Left lobe of liver (tissue), 2 donors: ENCODE measurements at places on chromosomes 3 and 15. TPM values are rescaled to one million over a fixed set of nuclear protein-coding genes. Genes with fewer than 3 reads are reported as not detected.

The PLA2G4D gene
- total RNA-seq, result not detected

The TRPM1 gene
- 0.10 TPM for total RNA-seq

The GRIP2 gene
- 0.40 TPM for total RNA-seq

The HRH1 gene
- 0.50 TPM for total RNA-seq

The GOLGA8J gene
- 0.10 TPM for total RNA-seq

The TLR9 gene
- total RNA-seq, result not detected

The STAB1 gene
- 71.5 TPM for total RNA-seq

The DPPA2 gene
- total RNA-seq, result not detected

The RHOV gene
- not detected for total RNA-seq

The STRIT1 gene
- not detected for total RNA-seq

The ACKR2 gene
- 17.6 TPM for total RNA-seq

The OXTR gene
- total RNA-seq, result 0.05 TPM

The LHFPL4 gene
- total RNA-seq, result 0.28 TPM

The RAB27A gene
- total RNA-seq, result 16.7 TPM

The CTXND1 gene
- total RNA-seq, result 4.5 TPM

The HEG1 gene
- total RNA-seq, result 5.4 TPM

DNA sequence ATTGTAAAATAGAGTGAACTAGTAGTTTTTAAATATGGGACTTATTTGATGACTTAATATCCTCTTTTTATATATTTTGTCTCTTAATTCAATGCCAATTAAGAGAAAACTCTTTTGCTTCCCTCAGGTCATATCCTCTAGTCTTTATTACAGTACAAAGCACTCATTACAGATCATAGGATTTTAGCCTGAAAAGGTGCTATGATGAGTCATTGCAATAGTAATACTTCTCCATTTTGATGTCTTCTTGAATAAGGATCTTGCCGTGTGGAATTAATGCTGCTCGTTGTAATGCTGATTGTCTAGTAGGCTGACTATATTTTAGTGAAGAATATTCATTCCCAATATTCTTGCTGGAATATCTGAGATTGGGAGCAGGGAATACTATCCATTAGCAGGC lies 612.2 kb upstream of the GOLIM4 start:
- DNase-seq, result no peak

- DNase-seq, result peak; percentile 69
Observed at GRCh38 chr15:79811406-79812405, 85.1 kb downstream of the MTHFS start.

- no peak for DNase-seq
Observed at GRCh38 chr3:98343647-98344507, 9.8 kb upstream of the OR5K4 start.

DNA sequence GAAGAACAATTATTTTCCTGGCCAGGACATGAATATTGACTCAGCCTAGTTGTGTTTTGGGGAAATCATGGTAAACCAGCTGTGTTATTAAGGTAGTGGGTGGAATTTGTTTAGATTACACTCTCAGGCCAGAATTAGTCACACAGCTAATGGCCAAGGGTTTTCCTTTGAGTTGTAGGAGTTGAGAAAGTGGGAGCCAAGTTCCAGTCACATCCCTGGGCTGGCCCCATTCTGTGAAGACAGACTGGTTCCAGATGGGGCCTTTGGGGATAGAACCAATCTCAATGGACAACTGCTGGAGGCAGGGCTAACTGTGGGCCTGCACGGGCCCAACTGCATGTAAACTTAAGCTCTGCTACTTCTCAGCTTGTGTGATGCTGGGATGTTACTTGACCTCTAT lies 1.4 kb upstream of the RASL12 start:
- DNase-seq, result no peak

GRCh38 chr15:80068578-80068977 lies 9.1 kb downstream of the ZFAND6 start:
- DNase-seq, result no peak

DNA sequence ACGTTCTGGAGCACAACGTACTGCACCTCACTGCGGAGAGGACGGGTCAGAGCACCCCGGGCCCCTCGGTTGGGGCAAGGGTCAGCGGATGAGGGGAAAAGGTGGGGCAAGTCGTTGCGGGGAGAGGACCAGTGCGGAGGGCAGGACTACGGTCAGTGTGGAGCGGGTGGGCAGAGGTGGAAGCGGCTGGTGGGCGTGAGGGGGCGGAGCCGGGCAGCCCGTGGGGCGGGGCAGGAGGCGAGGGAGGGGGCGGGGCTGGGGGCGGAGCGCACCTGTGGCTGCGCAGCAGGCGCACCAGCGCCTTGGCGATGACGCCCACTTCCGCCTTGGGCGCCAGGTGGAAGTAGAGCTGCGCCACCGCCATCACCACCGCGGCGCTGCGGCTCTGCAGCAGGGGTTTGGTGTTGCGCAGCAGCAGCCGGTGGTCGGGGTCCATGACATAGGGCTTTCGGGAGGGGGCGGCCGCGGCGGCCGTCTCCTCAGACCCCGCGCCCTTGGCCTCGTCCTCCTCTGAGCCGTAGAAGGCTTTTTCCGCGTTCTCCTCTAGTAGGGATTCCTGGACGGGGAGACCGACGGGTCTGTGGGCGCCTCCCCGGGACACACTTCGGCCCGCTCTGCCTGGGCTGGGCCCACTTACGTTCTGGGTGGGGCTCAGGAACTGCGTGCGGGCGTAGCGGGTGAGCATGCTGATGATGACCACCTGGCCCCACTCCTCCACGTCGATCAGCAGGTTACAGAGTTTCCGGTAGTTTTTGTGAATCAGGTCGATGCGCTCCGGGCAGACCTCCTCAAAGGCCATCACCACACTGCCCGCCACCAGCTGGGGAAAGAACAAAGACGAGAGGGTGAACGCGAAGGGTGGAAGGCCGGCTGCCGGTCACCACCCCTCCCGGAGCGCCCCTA lies 29.2 kb downstream of the AP3B2 start:
- no peak for DNase-seq

- DNase-seq, result no peak
Observed at GRCh38 chr3:33016846-33017405, 65.5 kb downstream of the CCR4 start.

- DNase-seq, result no peak
Observed at GRCh38 chr15:92611150-92611549, 44.4 kb downstream of the FAM174B start.

GRCh38 chr15:91521996-91522395 lies 331.5 kb upstream of the SLCO3A1 start:
- no peak for DNase-seq

GRCh38 chr3:117118604-117119003 lies 409.0 kb downstream of the TUSC7 start:
- DNase-seq, result no peak

DNA sequence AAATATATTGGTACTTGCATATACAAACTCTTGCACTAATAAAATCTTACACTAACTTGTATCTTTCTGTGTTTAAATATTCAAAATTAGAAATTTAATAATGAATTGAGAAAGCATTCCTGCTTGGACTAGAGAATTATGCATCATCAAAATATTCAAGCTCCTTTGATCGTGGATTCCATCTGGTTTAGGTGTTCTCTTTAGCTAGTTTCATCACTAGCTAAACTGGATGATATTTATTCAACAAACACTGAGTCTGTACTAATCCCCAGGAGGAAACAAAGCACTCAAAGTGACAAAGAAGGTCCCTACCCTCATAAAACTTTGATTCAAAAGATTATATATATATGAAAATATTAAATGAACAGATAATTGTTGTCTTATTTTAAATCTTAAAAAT lies 1360.9 kb upstream of the ALCAM start:
- no peak for DNase-seq

DNA sequence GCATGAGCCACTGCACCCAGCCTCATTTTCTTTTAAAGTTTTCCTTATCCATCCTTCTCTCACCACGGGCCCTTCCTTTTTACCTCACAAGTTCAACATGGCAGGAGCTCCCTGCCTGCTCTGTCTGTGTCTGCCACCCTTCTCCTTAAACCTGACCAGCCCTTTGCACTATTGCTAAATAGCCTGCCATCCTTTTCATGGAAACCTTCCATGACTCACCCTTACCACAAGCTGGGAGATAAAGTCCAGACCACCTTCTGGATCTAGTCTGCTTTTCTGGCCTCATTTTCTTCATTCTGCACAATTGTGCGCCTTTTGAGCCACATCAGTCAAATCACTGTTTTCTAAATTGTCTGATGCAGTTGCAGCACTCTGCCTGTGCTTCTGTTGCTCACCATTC lies 8.9 kb downstream of the PARP14 start:
- DNase-seq, result no peak

DNA sequence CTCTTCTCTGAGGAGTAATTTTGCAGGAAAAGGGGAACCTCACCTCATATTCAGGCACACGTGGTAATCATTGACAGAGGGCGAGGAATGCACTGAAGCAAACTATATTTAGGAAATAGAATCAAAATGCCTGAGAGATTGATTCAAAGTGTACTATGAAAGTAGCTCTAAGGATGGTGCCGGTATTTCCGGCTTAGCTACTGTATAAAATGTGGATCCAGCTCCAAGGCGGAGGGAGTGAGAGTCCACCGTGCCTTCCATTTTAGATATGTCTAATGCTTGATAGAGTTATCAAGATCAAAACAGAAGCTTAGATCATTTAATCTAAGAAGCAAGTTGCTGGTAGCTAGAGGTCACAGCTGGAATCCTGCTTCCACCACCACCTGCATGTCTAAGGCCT lies 33.0 kb downstream of the GOLIM4 start:
- no peak for DNase-seq

DNA sequence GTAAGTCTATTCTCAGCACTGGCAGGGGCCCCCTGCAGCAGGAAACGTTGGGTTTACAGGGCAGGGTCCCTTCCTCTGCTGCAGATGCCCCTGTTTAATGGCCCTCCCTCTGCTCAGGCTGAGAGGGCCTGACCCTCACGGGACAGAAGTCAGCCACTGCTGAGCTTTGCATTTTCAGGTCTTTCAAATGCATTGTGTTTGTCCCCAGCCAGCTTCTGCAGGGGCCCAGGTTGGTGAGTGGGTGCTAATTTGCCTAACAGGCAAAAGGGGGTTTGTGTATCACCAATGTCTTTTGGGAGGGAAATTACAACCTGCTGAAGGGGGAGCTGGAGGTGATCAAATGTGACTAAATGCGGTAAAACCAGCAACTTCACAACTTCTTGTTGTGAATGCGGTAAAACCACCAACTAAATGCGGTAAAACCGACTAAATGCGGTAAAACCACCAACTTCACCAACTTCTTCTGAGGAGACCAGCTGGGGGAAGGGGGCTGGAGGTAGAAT lies 44.8 kb upstream of the UBE2E1 start:
- DNase-seq, result no peak

GRCh38 chr3:56800130-56800831 lies 1.5 kb downstream of the ARHGEF3 start:
- no peak for DNase-seq

DNA sequence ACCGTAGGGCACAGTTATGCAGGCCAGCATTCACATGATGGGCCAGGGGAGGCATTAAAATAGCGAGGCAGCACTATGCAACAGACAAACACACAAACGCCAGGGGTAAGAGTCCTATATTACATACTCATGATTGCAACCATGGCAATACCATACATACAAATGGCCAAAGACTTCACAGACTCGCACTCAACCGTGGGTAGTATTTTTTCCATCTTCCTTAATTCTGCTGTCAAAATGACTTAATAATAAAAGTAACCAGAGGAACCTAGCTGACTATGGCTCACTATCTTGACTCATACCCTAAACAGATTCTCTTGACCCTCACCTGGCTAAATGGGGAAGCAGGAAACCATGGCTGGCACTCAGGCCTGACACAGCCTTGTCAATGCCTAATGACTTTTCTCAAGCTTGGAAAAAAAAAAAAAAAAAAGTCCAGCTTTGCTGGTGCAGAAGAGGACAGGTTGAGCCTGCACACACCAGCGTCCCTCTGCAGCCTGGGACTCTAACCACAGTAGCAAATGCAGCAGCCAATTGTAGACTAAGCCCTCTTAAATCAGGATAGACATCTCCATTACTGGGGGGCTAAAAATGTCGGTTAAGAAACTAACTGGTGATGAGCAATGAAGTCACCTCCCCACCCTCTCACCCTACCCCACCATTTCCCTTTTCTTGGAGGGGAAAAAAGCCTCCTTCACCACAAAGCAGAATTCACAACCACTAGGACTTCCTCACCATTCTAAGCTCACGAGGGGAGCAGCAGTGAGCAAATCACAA lies 23.1 kb downstream of the CCDC12 start:
- no peak for DNase-seq

- DNase-seq, result no peak
Observed at GRCh38 chr15:40595773-40596172, 1.7 kb downstream of the KNL1 start.

GRCh38 chr15:46441294-46442062 lies 806.6 kb downstream of the SQOR start:
- DNase-seq, result no peak

GRCh38 chr15:83838763-83839162 lies 184.8 kb downstream of the ADAMTSL3 start:
- DNase-seq, result no peak

DNA sequence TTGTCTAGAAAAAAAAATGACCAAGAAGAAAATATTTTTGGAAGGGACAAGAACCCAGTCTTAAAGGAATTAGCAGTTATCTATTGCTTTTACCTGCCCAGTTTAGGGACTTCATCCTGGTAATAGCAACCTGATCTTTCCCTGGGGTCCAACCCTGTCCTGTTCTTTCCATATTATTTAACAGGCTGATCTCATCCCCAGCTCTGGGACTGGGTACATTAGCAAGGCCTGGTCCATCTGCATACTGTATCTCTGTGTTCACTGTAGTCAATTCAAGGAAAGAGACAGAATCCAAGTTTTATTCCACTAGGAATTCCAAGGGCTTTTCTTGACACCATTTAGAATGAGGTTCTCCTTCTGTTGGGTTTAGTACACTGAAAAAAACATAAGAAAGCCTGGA lies 191.7 kb upstream of the GADL1 start:
- DNase-seq, result no peak

- no peak for DNase-seq
Observed at GRCh38 chr15:22941179-22941578, 39.0 kb downstream of the CYFIP1 start.

GRCh38 chr3:187799942-187800641 lies 54.8 kb upstream of the BCL6 start:
- DNase-seq, result no peak

- DNase-seq, result no peak
Observed at GRCh38 chr3:130849091-130849552, 44.8 kb upstream of the ATP2C1 start.

- no peak for DNase-seq
Observed at GRCh38 chr3:116824208-116824607, 114.6 kb downstream of the TUSC7 start.
